ENCODE measurements at places on chromosomes 7 and 10.
A peak's percentile ranks its signal among the peaks of the same experiment; 100 is the strongest.

- no peaks in the 10 kb centered on the region for H3K36me3 ChIP-seq
- peak overlapping the region; percentile 100 for H3K27ac ChIP-seq
- peaks cover 14% of the 10 kb centered on the region for H3K4me1 ChIP-seq
- no peak overlapping the region for H3K4me3 ChIP-seq
- H3K27me3 ChIP-seq: no peaks in the 10 kb centered on the region
Measured at GRCh38 chr7:4747746-4748145, 27.7 kb upstream of the AP5Z1 start.

GRCh38 chr10:113059371-113059780 is 109.3 kb downstream of the TCF7L2 start:
- no peaks in the 10 kb centered on the region for H3K27me3 ChIP-seq
- DNase-seq: no peak
- H3K36me3 ChIP-seq: no peaks in the 10 kb centered on the region
- H3K4me3 ChIP-seq: no peak overlapping the region

DNA sequence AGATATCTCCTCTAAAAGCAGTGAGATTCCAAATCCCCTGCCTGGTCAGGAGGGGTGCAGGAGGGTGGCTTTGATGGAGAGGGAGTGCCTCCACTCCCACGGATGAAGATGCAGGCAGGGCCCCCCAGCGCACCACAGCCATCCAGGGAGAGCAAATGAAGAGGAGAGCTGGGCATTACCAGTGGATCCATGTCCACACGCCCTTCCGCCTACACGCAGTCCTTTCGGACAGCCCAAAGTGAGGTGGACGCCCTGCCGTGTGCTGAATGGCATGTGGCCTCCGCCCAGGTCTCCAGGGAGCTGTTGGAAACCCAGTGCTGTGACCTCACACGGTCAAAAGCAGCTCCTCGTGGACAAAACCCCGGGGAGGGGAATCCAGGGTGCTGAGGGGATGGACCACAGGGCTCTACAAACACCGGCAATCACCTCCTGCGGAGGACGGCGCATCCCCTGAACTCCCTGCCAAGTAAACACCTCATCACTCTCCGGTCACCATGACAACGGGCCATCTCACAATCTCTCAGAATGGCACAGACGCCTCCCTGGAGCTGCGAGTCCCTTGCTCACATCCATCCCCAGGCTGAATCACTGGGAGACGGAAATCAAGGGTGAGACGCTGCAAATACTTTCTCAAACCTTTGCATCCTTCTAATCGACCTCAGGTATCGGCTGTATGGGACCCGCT is 35.0 kb upstream of the DNAAF5 start:
- DNase-seq: no peak
- H3K27me3 ChIP-seq: no peaks in the 10 kb centered on the region
- H3K4me1 ChIP-seq: no peaks in the 10 kb centered on the region

DNA sequence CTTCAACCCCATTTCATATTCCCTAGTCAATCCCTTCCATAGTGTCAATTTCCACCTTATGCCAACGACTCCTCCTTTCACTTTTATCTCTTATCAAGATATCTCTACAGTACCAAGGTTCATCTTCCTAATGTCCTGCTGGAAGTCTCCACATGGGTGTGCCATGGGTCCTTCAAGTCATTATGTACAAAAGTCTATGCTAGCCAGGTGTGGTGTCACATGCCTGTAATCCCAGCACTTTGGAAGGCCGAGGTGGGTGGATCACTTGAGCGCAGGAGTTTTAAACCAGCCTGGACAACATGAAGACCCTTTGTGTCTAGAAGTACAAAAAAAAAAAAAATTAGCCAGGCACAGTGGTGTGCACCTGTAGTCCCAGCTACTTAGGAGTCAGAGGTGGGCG is 47.6 kb downstream of the PRTFDC1 start:
- no peak overlapping the region for H3K4me3 ChIP-seq
- no peaks in the 10 kb centered on the region for H3K4me1 ChIP-seq
- no peaks in the 10 kb centered on the region for H3K27me3 ChIP-seq
- H3K27ac ChIP-seq: no peak overlapping the region

DNA sequence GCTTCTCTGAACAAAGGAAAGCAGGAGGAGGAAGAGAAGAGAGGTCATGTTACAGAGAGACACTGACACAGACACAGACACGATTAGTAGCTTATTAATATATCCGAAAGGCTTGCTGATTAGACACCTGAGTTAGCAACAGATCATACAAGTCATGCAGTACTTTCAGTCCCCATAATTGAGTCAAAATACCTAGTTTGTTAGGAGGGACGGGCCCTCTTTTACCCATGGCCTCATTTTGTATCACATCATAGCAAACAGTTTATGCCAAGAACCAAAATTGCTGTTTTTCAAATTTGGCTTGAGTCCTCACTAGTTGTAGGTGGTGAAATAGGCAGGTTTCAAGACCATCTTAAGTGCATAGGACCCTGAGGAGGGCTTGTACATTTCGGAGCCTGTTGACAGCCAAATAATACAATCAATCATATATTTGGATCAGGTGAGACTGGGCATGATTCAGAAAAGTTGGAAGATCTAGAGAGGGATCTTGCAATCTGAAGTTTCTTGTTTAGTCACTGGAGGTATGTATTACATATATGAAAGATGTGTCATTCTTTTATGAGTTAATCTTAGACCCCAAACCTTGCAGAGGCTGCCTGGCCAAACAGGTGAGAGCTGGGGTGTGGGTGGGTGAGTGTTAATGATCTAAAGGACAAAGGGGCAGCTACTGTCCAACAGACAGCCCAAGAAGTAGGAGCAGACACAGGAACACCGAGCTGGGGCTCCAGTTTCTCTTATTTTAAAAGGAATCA is 65.4 kb downstream of the PRPF18 start:
- H3K27ac ChIP-seq: no peak overlapping the region
- H3K36me3 ChIP-seq: no peaks in the 10 kb centered on the region
- H3K4me3 ChIP-seq: no peak overlapping the region
- H3K4me1 ChIP-seq: no peaks in the 10 kb centered on the region

GRCh38 chr10:124386186-124387077 is 32.3 kb downstream of the OAT start:
- no peak for DNase-seq
- H3K27me3 ChIP-seq: no peaks in the 10 kb centered on the region
- H3K36me3 ChIP-seq: no peaks in the 10 kb centered on the region
- H3K4me1 ChIP-seq: no peaks in the 10 kb centered on the region
- H3K4me3 ChIP-seq: no peak overlapping the region

- H3K36me3 ChIP-seq: no peaks in the 10 kb centered on the region
- H3K27ac ChIP-seq: no peak overlapping the region
Measured at GRCh38 chr7:47465191-47465590, 116.7 kb downstream of the TNS3 start.

- H3K4me1 ChIP-seq: no peaks in the 10 kb centered on the region
- H3K27ac ChIP-seq: no peak overlapping the region
- H3K27me3 ChIP-seq: peaks cover 2% of the 10 kb centered on the region
- H3K36me3 ChIP-seq: no peaks in the 10 kb centered on the region
- DNase-seq: no peak
- no peak overlapping the region for H3K4me3 ChIP-seq
Measured at GRCh38 chr10:7445474-7446185, 34.8 kb upstream of the SFMBT2 start.

DNA sequence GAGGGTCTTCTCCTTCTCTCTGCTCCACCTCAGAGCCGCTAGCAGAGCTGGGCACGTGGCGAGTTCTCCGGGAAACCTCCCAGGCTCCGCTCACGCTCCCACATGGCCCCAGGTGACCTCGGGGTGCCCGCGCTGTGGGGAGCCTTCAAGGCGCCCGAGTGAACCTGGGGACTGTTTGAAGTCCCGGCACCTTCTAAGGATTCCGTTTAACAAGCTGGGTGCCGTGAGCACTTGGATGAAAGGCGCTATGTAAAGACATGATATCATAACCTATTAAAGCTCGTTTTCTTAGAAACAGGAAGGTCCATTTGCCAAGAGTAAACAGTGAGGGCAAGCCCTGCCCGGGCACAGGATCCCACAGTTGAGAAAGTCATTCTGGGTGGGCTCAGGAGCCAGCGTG is 15.8 kb upstream of the MYL10 start:
- H3K27me3 ChIP-seq: no peaks in the 10 kb centered on the region
- H3K36me3 ChIP-seq: no peaks in the 10 kb centered on the region
- DNase-seq: no peak
- H3K27ac ChIP-seq: no peak overlapping the region
- H3K4me1 ChIP-seq: no peaks in the 10 kb centered on the region

GRCh38 chr7:25652366-25652765 is 424.1 kb upstream of the NPVF start:
- no peak overlapping the region for H3K4me3 ChIP-seq
- no peaks in the 10 kb centered on the region for H3K4me1 ChIP-seq
- no peaks in the 10 kb centered on the region for H3K36me3 ChIP-seq
- no peak overlapping the region for H3K27ac ChIP-seq
- no peaks in the 10 kb centered on the region for H3K27me3 ChIP-seq

GRCh38 chr10:27688276-27688675 is 57.3 kb downstream of the MKX start:
- no peak overlapping the region for H3K27ac ChIP-seq
- DNase-seq: no peak
- H3K36me3 ChIP-seq: no peaks in the 10 kb centered on the region
- H3K4me1 ChIP-seq: no peaks in the 10 kb centered on the region

- H3K36me3 ChIP-seq: no peaks in the 10 kb centered on the region
- no peak for DNase-seq
- no peak overlapping the region for H3K4me3 ChIP-seq
- no peaks in the 10 kb centered on the region for H3K4me1 ChIP-seq
Measured at GRCh38 chr7:30038196-30038980, 10.2 kb downstream of the PLEKHA8 start.

- no peaks in the 10 kb centered on the region for H3K36me3 ChIP-seq
- H3K4me1 ChIP-seq: no peaks in the 10 kb centered on the region
- no peak overlapping the region for H3K27ac ChIP-seq
- no peak overlapping the region for H3K4me3 ChIP-seq
- DNase-seq: no peak
- no peaks in the 10 kb centered on the region for H3K27me3 ChIP-seq
Measured at GRCh38 chr10:121157998-121158397, 306.8 kb downstream of the WDR11 start.

GRCh38 chr10:70660722-70661121 is 11.6 kb upstream of the ADAMTS14 start:
- no peaks in the 10 kb centered on the region for H3K4me1 ChIP-seq
- H3K27ac ChIP-seq: no peak overlapping the region
- H3K27me3 ChIP-seq: no peaks in the 10 kb centered on the region
- no peak for DNase-seq

- no peaks in the 10 kb centered on the region for H3K27me3 ChIP-seq
- H3K4me3 ChIP-seq: no peak overlapping the region
- no peak overlapping the region for H3K27ac ChIP-seq
- no peak for DNase-seq
- no peaks in the 10 kb centered on the region for H3K4me1 ChIP-seq
Measured at GRCh38 chr10:24617771-24618396, 105.8 kb downstream of the ARHGAP21 start.

GRCh38 chr7:26112203-26112740 is 39.7 kb upstream of the NFE2L3 start:
- no peaks in the 10 kb centered on the region for H3K36me3 ChIP-seq
- H3K4me3 ChIP-seq: no peak overlapping the region
- no peak overlapping the region for H3K27ac ChIP-seq

- no peaks in the 10 kb centered on the region for H3K4me1 ChIP-seq
- no peaks in the 10 kb centered on the region for H3K27me3 ChIP-seq
- no peaks in the 10 kb centered on the region for H3K36me3 ChIP-seq
- no peak overlapping the region for H3K27ac ChIP-seq
Measured at GRCh38 chr7:50754241-50754640, 28.5 kb downstream of the GRB10 start.

DNA sequence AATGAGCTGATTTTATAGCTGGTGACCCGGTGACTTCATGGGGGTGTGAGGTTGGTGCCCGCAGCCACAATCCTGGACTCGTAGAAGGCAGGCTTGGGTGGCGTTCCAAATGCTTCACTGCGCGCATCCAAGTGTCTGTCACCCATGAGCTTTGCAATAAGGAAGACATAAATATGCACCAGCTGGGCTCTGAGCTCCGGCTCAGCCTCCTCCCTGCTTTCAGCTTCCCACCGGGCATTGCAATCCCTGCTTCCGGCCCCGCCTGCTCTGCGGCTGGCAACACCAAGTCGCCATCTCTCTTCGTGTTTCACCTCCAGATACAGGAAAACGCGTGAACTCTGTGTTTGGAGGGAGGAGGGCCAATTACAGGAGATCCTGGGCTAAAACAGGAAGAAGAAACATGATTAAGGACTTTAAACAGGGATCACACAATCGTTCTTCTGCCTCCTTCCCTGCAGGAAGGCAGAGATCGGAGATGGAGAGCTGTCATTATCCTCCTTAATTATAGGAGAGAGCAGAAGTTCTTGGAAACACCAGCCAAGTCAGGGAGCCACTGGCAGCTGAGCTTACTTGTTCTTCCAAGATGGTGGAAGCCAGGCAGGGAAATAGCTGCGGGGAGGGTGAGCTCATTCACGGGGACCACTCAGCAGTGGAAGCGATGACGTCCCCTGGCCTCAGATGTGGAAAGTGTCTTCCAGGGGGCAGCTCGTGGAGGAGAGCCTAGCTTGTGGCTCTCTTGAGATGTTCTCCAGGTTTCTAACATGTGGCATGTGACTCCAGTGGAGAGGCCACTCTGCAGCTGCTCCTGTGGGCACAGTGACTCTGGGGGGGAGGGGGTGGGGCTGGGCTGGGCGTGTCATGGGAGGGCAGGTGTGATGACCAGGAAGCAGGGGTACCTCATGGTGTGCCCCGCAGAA is 134.9 kb downstream of the CAMK1D start:
- H3K36me3 ChIP-seq: no peaks in the 10 kb centered on the region
- H3K27me3 ChIP-seq: no peaks in the 10 kb centered on the region
- H3K4me3 ChIP-seq: no peak overlapping the region
- no peak for DNase-seq
- no peaks in the 10 kb centered on the region for H3K4me1 ChIP-seq

- no peak overlapping the region for H3K27ac ChIP-seq
- H3K36me3 ChIP-seq: no peaks in the 10 kb centered on the region
- no peaks in the 10 kb centered on the region for H3K4me1 ChIP-seq
- H3K27me3 ChIP-seq: no peaks in the 10 kb centered on the region
Measured at GRCh38 chr7:80316811-80317210, 182.2 kb downstream of the GNAI1 start.

DNA sequence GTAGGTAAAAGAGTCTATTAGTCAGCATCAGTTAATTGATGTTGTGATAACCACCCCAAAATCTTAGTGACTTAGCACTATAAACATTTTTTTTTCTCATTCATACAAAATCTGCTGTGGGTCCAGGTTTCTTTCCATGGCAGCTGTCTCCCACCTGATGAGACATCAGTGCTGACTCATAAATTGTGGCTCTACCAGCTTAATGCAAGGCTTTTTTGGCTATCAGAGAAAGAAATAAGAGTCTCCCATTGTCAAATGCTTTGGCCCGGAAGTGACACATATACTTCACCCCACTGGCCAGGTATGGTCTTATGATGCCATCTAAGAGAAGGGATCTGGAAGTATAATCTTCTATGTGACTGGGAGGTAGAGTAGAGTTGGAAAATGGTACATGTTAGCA is 14.5 kb downstream of the DNAJB9 start:
- H3K27me3 ChIP-seq: no peaks in the 10 kb centered on the region
- no peaks in the 10 kb centered on the region for H3K4me1 ChIP-seq
- DNase-seq: no peak
- peaks cover 7% of the 10 kb centered on the region for H3K36me3 ChIP-seq

Measured in breast epithelium (tissue), 4 donors.